RWPE1 (cell line): ENCODE measurements at places on chromosomes 1 and 21.
A peak's percentile ranks its signal among the peaks of the same experiment; 100 is the strongest.

- no peak for DNase-seq
Measured at GRCh38 chr21:45366931-45367401, 38.0 kb upstream of the COL18A1 start.

- DNase-seq, result no peak
Measured at GRCh38 chr21:43728154-43728466, 9.2 kb downstream of the PDXK start.

DNA sequence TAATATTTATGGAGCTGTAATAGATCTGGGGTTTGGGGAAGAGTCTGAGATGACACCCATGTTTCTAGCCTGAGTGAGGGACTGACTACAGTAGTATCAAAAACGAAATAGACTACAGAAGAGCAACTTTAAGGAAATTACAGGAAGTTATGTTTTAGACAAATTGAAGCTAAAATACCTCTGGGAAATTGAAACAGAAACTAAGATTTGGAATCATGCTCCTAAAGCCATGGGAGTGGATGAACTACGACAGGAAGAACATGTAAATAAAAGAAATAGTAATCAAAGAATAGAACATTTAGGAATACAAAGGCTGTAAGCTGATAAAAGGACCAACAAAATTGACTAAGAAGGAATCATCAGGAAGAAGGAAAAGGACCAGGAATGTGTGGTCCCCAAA, 68.9 kb downstream of the KIAA0319L start:
- DNase-seq, result no peak

- peak; percentile 13 for DNase-seq
Measured at GRCh38 chr1:119549719-119550132, 42.7 kb downstream of the HSD3B1 start.

DNA sequence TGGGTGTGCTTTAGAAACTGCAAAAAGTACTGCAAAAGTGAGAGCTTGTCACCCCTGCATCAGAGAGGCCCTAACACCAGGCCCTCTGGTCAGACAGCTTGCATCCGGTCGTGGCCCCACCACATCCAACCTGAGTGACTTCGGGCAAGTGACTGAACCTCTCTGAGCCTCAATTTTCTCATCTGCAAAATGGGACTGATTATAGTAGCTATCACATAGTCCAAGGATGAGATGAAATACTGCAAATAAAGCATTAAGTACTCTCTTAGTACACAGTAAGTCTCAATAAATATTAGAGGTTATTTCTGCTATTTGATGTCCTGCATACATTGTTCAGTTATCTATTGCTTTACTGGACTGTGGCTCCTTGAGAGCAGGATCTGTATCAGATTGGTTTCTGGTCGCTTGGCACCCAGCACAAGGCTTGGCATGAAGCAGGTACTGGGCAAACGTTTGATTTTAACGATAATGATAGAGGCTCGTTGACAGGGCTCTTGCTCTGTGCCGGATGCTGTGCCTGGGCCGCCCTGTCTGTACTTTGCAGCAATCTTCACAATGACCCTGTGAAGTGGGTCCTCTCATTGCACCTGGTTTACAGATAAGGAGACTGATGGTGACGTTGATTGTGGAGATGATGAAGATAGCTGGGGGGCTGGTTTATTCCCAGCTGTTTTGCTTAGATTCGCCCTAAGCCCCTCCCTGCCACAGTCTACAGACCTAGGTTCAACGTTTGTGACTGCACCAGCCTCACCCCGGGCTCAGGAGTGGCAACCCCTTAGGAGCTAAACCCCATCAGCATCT, 43.6 kb downstream of the RAP1GAP start:
- no peak for DNase-seq

GRCh38 chr1:159180516-159180915, 9.1 kb downstream of the CADM3 start:
- no peak for DNase-seq

DNA sequence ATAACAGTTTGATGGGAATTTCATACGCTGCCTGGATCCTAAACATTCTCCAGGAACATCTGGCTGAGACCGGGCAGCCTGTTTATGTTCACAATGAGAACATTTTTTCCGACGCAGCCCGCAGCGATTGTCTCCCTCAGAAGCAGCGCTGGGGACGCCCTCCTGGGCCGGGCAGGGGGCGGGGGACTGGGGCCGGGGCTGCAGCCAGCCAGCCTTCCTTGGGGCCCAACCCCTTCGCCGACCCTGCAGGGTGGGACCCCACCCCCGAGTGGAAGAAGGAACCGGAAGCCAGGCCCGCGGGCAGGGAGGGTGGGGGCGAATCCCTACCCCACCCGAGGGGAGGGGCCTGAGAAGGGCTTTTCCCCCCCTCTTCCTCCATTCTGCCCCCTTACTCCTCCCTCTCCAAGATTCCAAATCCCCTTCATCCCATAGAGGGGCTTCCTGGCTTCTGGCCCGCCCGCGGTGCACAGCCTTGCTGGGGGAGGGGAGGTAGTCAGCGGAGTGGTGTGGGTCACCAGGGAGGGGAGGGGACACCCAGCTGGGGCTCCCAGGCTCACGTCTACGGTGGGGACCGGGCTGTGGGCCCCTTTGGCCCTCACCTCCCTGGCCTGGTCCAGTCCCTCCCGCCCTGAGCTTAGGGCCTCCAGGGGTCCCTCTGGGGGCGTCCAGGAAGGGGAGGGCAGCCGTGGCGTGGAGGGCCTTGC, 60.6 kb downstream of the WNT9A start:
- DNase-seq, result no peak

GRCh38 chr21:44006017-44006619, 6.0 kb upstream of the TRAPPC10 start:
- DNase-seq, result peak; percentile 81

DNA sequence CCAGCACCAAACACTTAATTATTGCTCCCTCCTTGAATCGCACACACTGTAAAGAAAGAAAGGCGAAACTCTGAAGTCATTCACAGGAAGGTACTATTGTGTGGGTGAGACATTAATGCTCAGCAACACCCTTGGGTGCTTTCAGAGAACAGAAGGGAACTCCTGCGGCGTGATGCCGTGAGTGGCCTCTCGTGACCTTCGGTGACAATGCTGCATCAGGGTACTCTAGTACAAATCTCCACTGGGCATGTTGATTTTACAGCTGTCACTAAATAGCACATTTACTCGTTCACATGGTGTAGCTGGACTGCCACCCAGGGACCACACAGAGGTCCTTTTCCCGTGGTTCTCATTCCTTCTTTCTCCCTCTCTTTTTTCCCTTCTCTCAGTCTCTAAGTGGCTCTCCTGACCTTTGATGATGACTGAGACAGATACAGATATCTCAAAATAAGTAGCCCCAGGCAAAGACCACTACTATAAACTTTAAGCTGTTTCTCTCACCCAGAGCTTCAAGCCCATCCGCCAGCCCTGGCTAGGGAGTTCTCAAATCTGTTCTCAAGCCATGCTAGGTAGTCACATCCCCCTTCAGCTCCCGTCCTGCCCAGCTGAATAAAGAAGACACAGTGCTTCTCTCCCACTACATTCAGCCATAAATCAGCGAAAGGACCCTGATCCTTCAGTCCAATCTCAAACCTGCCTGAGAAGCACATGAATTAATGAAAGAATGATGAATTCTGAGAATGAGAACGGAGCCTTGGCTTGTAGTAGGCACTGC, 223.4 kb upstream of the FMN2 start:
- DNase-seq, result no peak

GRCh38 chr21:17775431-17776126, 43.6 kb downstream of the C21orf91 start:
- DNase-seq, result no peak

DNA sequence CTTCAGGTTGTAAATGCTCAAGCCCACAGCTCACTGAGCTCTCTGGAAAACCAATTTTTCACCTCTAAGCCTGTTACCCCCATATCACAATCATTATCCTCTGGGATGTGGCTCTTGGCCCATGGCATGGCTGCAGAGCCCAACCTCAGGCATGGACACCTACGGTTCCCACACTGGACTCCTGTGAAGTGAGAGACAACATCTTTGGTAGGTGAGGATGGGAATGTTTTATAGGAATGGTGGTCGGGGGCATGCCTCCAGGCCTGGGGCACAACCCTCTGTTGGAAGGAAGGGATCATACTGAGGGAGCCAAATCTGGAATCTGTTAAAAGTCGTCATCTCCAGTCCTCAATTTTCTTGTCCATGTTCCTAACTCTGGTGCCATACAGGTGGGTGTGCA, 179.1 kb downstream of the FOXD2 start:
- no peak for DNase-seq

DNA sequence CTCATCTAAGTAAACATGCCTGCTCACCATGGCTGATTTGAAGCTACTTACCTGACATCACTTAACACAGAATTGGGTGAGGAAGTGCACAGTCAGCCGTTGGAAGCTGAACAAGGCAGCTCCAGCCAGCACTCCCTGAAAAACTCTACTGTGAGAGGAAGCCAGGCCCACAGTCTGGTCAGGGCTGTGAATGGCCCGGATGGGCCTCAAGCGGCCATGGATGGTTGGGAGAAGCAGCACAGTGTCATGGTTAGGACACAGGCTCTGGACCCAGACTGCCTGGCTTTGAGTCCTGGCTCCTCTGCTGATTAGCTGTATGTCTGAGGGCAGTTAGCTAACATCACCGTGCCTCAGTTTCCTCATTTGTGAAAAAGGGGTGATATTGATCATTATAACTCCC, 267.8 kb downstream of the GRIK3 start:
- DNase-seq, result no peak

GRCh38 chr1:173295391-173295790, 88.3 kb upstream of the TNFSF4 start:
- DNase-seq, result no peak

DNA sequence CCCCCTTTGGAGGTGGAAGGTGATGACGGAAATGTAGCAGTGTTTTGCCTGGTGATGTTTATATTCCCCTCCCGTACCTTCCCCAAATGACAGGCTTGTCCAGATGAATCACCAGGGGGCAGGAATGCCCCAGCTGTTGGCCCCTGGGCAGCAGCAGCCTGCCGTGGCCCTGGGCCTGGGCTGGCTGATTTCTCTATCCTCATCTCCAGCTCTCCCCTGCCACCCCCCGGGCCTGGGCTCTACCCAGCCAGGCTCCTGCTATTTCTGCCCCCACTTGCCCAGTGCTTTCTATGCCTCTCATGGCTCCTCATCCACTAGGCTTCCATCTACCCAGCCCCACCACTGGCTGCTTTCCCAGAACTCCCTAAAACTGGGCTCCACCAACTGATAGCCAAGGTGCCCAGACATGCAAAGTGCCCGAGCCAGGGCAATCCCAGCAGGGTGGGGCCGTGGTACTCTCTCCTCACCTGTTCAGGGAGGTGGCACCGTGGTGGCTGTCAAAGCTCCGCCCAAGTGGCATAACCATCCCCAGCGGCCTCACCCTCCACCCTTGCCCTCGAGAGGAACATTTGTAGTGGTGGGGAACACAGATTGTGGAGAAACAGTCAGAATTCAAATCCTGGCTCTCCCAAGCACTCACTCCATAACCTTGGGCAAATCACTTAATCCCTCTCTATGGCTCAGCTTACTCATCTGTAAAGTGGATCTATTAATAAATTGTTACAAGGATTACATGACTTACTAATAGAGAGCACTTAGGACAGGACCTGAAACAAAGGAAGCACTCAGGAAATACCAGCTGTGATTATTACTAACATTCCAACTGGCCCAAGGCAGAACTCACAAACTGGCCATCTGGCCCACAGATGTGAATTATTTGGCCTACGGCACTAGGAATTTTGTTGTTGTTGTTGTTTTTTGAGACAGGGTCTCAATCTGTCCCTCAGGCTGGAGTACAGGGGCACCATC, 12.8 kb upstream of the ECE1 start:
- peak; percentile 73 for DNase-seq

DNA sequence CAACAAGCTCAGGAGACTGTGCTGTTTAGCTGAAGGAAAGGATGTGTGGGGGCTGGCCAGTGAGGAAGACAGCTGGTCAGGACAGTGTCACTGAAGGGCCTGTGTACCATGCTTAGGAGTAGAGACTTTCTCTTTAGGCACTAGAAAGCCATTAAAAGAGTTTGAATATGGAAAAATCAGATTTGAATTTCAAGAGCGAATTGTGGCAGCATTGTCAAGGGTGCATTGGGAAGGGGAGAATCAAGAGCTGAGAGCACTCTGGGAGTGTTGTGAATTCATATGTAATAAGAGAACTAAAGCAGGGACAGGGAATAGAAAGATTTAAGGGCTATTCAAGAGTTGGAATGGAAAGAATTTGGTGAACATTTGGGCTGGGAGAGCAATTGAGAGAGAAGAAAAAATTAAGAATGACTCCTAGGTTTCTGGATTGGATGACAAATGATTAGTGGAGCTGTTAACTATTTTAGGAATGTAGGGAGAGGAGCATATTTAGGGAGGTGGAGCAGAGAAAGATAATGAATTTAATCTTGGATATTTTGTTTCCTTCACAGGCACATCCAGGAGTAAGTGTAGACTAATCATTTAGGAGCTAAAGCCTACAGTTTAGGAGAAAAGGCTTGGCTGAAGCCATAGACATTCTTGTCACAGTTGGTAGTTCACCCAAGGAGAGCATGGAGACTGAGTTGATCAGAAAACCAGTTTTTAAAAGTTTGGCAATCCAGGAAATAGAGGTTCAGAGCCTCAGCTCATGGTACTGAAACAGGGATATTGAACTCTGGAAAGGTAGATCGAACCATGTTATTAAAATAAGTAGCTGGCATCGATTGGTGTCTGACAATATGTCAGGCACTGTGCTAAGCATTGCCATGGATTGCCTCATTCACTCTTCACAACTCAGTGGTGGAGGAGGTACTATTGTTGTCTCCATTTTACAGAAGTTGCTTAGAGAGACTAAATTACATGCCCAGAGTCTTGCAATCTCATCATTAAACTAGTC, 23.1 kb upstream of the TOR3A start:
- peak; percentile 25 for DNase-seq

DNA sequence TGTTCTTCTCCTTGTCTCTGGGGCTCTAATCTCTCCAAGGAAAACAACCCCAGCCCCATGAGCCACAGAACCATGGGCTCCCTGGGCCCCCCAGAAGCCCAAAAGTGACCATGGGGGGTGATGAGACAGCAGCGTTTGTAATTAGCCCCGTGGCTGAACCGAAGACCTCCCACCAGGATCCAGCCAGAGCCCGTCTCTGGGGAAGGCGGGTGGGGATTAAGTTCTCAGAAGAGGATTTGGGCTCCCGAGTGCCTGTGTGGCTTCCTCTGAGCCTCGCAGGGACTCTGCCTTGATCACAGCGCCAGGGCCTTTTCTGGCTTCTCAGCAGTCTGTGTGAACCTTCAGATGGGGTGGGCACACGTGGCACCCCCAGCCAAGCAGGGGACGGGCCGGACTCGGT, 77.0 kb downstream of the ALPL start:
- no peak for DNase-seq

DNA sequence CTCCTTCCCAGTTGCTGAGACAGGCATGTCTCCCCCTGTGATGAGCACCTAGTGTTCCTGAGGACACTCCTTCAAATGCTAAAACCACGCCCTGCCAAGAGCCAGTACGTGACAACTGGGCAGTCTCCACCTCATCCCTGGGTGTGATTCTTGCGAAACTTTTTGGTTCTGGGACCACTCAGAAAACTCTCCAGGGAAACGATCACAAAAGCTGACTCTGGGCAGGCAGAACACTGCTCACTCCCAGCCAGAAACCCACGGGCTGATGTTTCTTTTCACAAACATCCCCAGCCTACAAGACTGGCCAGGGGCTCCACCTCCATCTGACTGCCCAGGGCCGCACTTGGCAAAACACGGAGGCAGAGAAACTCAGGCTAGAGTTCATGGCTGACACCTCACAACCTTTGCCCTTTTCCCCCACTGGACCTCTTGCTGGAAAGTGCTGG, 24.4 kb downstream of the DHRS3 start:
- DNase-seq, result no peak

GRCh38 chr1:228445843-228446650, 29.4 kb upstream of the TRIM17 start:
- DNase-seq, result peak; percentile 34
